NCI-H1436 (cell line): ENCODE measurements at places on chromosomes 4 and X.

GRCh38 chr4:86283371-86283770, 76.5 kb downstream of the MAPK10 start:
- no peak for DNase-seq

DNA sequence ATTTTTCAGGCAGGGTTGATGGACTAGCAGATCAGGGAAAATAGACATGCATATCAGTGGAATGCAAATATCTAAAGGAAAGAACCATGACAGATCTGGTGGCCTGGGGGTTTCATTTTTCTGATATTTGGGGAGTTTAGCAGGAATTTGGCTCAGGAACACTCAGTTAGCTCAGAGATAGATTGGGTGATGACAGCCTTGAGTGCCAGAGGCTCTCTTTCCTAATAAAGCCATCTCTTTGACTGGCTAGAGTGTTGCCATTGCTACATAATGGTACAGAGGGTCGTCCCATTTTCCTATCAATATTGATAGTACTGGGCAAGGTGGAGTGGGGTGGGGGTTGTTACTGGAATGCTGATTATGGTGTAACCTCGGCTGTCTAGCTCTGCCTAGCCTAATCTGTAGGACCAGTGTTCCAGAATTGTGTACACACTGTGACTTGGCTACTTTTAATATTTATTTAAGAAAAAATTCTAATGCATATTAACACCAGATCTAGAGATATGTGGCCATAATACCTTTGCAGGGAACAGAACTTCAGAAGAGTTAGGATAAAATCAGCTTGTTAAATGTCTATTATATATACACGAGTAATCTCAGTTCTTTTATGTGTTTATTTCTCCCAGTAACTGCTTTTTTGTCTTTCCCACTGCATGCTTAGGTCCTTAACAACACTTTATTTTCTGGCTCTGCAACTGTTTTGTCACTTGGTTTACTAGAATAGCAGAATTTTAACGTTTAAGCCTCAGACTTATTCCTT, 145.0 kb upstream of the SPOCK3 start:
- no peak for DNase-seq

- no peak for DNase-seq
These were observed 204.7 kb downstream of the PACRGL start for GRCh38 chr4:20904966-20905365.

- DNase-seq: no peak
These were observed 206.3 kb downstream of the PDGFC start for GRCh38 chr4:156765277-156765676.

DNA sequence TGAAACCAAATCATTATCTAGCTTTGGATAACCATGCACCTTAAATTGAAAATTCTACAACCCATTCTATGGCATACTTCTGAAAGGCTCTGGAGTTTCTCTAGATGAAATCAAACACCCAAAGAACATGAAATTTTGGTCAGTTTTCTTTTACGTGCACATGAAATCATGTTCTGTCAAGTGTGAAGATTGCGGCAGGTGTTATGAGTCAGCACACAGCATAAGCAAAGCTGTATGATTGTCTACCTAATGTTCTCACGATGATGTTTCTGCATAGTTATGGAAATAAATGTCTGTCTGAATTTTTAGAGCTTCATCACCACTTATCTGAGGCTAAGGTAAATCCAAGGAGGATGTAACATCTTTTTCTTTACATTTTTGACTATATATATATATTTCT, 495.3 kb downstream of the IL1RAPL1 start:
- no peak for DNase-seq

DNA sequence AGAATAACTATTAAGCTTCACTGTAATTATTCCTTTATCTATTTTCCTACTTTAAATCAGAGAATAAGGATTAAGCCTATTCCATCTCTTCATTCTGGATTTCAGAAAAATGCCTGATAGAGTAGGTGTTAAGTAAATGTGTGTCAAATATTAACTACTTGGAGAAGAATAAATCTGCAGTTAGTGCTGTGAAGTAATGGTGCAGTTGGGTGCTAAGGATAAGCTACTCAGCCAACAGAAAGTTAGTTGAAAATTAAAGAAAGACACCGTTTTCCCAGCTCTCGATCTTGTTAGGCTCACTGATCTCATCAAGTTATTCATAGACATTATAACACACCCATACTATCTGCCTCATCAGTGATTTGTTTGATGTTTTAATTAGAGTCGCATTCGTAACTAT, 7.1 kb downstream of the PF4V1 start:
- no peak for DNase-seq

GRCh38 chr4:151876381-151876988, 115.7 kb upstream of the GATB start:
- no peak for DNase-seq

- no peak for DNase-seq
These were observed 114.3 kb downstream of the AMELX start for GRCh38 chrX:11407331-11408108.

DNA sequence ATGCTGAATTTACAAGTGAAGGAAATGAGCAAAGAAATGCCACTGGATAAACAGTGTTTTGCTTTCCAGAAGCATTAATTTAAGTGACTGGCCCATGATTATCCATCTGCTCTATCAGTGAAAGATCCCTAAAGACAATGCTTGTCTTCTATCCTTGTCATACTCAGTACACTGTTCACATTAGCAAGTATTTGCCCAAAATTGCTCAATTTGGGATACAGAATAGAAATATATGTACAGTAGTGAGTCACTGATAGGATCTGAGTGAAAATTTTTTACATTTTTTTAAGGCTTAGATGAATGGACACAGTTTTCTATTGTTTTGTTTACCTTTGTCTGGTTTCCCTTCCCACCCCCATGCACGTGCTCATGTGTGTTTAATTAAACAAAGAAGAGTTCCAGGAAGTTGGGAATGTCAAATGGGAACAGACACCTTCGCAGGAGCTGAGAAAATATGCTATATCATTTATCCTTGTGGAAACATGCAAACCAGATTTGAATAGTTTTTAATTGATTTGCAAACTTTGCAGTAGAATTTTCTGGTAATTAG, 656.3 kb downstream of the RPA4 start:
- DNase-seq: no peak

- DNase-seq: no peak
These were observed 260.7 kb downstream of the SNCA start for GRCh38 chr4:89576246-89576645.

DNA sequence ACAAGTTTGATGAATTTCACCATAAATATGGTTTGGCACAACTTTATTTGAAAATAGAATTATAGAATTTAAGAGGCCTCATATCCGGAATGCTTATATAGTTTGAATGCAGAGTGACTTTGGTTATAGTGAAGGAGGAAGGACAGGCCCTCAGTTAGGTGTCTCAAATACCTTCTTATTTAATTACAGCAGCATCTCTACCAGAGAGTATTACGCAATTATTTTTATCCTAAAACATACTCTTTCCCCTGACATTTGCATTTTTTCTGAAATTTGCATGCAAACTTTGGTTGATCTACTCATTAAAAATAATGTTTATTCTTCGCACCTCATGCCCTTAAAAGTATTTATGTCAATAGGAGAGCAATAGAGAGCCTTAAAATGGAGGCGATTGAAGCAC, 305.4 kb downstream of the PACRGL start:
- no peak for DNase-seq

GRCh38 chr4:11418610-11419009, 10.1 kb downstream of the HS3ST1 start:
- no peak for DNase-seq
